ACHN (cell line): ENCODE measurements at places on chromosomes 5 and 9.

GRCh38 chr9:121260457-121261106 is 7.4 kb upstream of the GSN start:
- no peak for DNase-seq

DNA sequence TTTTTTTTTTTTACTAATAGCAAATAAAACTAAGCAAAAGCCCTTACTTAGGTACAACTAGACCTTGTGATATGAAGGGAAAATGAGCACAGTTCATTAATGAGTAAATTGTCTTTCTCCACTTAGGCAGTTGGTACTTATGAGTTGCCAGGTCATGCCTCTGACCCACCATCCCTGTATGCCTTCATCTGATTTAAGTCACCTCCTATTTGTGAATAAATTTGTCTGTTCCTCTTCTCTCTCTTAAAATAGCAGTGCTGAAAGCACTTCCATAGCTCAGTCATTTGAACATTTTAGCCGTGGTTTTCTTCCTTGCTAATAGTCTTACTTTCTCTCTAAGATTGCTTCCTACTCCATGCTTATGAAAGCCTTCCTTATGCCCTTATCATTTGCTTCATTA is 61.4 kb downstream of the SLC44A1 start:
- no peak for DNase-seq

- no peak for DNase-seq
Measured at GRCh38 chr9:121187636-121188305, 13.9 kb downstream of the RAB14 start.

DNA sequence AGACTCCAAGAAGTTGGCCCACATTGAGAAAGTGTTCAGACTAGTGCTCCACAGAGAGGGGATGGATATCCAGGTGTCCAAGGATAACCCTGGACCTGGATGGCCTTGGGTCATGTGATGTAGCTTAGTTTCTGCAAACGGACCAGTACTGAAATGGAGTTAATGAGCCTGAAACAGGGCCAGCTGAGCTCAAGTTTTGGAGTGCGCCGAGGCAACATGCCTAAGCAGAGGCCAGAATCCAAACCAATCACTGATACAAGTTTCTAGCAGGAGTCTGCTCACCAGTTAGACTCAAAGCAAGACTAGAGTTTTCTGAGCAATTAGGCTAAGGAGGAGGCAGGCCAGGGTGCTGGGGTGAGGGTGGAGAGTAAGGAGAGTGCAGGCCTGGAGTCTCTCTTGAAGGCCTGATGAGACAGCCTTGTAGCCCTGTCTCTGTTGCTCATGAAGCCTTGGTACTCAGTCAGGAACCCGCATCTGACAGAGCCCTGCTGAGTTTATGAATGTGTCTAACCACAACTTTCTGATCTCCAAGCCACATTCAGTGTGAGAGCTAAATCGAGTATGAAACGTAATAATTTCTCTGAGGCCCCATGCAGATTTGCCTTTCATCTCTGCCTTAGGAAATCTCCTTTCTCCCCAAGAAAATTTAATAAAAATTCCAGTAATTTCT is 68.9 kb upstream of the EQTN start:
- DNase-seq, result no peak

DNA sequence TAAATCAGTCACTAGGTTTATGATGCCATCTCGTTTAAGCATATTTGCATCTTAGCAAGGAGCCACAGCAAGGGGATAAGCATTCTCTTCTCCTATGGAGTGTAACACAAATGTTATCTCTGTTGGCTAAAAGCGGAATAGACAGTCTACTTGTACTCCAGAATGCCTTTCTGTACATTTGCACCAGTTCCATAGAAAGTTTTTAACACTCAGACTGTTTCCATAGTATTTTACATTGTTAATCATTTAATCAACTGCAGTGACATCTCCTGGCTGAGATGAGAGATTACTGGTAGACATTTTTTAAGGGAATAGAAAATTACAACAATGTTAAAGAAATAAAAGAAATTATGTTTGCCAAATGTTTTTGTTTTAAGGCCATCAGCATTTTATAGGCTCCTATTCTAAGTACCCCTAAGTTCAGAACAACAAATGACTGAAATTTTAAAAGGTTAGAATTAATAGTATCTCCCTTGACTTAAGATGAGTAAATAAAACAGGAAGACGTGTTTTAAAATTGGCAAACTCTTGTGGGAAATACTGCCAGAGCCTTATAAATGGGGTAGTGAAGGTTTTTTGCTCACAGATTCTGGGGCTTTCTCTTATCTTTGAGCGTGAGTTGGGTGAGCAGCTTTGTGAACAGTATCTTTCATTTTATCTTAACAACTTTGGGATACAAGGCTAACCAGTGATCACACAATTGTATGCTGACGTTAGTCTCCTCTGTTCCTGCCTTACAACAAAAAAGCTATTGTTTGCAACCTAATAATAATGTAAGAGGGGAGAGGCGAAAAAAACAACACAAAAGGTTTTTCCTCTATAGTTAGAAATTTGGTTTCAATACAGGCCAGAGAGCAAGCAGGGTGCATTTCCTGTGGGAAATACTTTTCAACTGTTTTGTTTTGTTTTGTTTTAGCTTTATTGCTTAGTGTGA is 294.3 kb downstream of the FBXL7 start:
- peak; percentile 18 for DNase-seq

DNA sequence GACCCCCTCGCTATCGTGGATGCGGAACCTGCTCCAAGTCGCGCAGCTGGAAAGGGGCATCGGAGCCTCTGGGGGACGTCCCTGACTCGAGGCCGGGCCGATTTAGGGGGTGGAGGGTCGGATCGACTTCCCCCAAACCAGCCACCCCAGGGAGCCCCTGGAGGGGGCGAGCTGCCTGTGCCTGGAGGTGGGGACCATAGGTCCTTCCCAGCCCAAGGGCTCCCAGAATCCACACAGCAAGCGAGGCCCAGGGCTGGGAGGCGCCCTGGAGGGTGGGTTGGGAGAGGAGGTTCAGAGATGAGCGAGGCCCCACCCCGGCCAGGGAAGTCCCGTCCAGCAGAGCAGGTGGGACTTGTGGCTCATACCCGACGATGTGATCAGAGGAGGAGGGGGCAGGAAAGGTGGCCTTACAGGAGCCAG is 147.6 kb downstream of the GAPVD1 start:
- DNase-seq, result no peak
